Stimulated activated CD4-positive, alpha-beta T cell treated with anti-CD3 and anti-CD28 coated beads, Interleukin-1b, Interleukin-23, amount 100 ng/mL, for 1 hour (primary cell): ENCODE measurements at places on chromosomes 3 and 15.

DNA sequence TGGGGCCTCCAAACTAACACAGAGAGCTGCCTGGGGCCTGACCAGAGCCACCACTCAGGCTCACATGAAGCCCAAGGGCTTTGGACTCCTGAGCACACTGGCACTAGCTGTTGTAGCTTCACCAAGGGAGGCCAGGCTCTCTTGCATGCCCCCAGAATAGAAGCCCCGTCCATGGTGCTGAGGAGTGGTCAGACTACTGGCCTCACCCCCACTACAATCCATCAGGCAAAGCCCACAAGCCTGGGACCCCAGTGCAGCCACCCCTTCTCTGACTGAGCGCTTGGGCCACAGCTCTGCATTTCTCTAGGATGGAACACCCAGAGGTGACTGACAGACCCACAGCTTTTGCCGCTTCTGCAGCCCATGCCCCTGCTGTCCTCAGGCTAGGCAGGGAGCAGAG, 180.8 kb downstream of the PYDC2 start:
- no peak for DNase-seq

GRCh38 chr3:149080011-149080698, 6.2 kb downstream of the HLTF start:
- no peak for DNase-seq

- DNase-seq: no peak
Observed at GRCh38 chr3:150346981-150347863, 60.9 kb upstream of the TSC22D2 start.

- no peak for DNase-seq
Observed at GRCh38 chr3:58269356-58269755, 31.8 kb downstream of the ABHD6 start.

GRCh38 chr3:149638228-149639092, 19.4 kb downstream of the WWTR1 start:
- DNase-seq: no peak

GRCh38 chr3:112132975-112133448, at the start of gene GCSAM:
GCSAM (minus strand) TSS chr3:112133248; CDS start chr3:112133120, 128 bp downstream.
- DNase-seq: peak; percentile 29

- DNase-seq: no peak
Observed at GRCh38 chr3:42033741-42034140, 57.4 kb upstream of the TRAK1 start.

- DNase-seq: no peak
Observed at GRCh38 chr3:108603691-108604090, 14.2 kb downstream of the DZIP3 start.

GRCh38 chr3:74329096-74329495, 285.4 kb downstream of the CNTN3 start:
- no peak for DNase-seq

DNA sequence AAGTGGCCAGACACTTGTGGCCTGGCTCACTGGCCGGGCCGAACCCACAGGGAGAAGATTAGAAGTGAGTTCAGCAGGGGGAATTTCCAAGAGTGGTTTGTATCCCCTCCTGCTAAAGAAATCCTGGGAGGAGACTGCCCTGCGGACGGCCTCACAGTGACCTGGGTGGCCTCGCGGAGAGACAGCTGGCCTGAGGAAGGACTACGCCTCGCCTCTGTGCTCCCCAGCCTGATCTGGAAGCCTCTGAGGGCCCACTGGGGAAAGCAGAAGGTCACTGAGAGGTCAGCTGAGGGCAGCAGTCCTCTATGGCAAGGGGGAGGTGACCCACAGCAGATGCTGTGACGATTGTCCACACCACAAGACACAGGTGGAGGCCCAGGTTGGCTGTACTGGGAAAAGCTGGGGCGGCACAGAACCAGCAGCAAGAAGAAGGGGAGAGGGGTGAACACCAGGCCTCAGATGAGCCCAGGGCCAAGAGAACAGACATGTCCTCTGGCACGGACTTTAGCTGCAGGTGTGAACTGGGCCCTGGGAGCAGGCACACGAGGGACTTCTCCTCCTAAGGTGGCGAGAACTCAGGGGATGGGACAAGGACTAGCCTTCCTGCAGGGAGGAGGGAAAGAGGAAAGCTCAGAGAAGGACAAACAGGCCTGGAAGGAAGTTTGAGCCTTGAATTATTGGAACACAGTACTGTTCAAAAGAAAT, 37.2 kb upstream of the DLG1 start:
- no peak for DNase-seq

GRCh38 chr15:59434481-59434880, 3.5 kb upstream of the FAM81A start:
- no peak for DNase-seq

DNA sequence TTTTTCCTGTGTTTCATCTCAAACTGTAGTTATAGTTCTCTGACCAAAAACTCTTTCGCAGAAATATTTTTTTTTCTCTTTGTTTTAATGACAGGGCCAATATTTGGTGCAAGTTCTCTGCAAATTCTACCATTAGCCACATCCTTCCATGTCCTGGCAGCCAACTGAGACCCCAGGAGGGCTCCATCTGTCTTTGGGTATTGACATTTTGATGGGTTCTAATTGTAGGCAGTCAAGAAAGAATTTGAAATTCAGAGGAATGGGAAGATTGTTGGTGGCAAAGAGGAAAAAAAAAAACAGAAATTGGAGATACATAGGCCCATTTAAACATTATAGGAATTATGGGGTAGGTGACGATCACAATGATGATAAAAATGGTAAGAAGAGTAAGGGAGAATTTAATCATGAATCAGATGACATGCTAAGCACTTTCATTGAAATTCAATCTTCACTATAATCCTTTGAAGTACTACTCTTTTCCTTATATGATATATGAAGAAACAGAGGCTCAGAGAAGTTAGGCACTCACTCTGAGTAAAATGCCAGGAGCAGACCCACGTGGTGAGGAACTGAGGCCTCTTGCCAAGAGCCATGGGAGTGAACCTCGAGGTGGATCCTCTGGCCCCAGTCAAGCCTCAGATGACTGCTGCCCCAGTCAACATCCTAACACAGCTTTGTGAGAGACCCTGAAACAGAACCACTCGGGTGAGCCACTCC, 151.4 kb downstream of the PDZRN3 start:
- no peak for DNase-seq

GRCh38 chr15:69979262-69979661, 118.5 kb downstream of the TLE3 start:
- no peak for DNase-seq

- no peak for DNase-seq
Observed at GRCh38 chr15:68635141-68635540, 56.3 kb downstream of the CORO2B start.

- no peak for DNase-seq
Observed at GRCh38 chr3:21795152-21795837, 44.3 kb upstream of the ZNF385D start.

DNA sequence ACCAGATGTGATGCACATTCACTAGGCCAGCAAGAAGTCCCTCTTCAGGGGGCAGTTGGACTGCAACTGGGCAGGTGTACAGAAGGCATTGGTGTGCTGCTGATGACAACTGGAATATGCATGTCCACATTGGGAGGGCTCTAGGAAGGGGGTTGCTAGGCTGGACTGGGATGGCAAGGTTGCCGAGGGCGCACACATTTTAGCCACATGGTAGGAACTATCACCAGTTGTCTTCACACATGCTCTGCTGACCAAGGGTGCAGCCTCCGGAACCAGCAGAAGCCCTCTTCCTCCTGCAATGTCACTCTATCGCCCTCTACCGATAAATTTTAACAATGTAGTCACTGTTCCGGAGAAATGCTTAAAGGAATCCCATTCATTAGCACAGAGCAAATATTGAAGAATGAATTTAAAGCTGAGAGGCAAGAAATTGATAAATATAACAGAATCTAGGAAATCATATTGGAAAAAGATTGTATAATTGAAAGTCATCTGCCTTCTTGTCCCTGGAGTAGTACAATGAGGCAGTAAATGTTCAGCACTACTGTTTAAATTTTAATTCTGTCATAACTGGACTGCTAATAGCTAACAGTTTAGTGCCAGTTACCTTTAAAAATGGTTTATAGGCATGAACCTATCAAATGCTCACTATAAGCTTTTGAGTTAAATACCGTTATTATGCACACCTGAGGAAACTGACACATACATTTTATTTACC, 22.6 kb upstream of the LYSMD4 start:
- DNase-seq: no peak

DNA sequence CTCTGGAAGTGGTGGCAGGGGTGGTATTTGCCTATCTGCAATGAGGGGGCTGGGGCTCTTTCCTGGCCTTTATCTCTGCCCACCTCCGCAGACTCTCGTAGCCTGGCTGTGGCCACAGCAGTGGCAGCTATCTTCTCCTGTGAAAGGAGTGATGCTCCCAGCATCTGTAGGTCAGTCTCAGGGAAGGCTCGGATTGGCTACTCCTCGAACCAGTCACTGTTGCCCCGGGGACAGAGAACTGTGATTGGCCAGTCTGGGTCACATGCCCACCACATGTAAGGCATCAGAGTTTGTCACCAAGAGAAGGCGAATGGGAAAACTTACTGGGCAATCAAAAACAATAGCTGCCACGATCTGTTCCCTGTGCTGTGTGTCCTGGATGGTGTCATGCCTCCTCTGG, 30.1 kb upstream of the FGD5 start:
- DNase-seq: no peak

- no peak for DNase-seq
Observed at GRCh38 chr3:131735116-131735515, 232.3 kb upstream of the MRPL3 start.

DNA sequence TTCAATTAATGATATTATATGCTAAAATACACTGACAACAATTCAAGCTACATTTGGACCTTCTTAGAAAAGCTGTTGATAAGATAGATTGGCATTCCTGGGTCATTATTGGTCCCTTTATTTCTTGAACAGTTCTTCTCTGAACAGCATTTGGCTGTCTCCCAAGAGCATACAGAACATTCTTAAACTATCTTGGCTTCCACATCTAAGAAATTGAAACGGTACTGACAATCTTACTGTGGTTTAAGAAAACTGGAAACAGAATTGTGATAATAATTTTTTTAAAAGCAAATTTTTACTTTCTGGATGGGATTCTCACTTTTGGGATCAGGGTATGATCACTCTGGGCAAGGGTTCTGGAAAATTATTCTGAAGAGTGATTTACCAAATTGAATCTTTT, 161.7 kb upstream of the ZNF385D start:
- no peak for DNase-seq

- no peak for DNase-seq
Observed at GRCh38 chr3:149411583-149411982, 34.1 kb upstream of the TM4SF1 start.

- no peak for DNase-seq
Observed at GRCh38 chr3:144344925-144345548, 373.4 kb downstream of the DIPK2A start.
